H1 (cell line): ENCODE measurements at places on chromosomes 3 and 15.

GRCh38 chr3:151579571-151580270 is 118.9 kb upstream of the IGSF10 start:
- DNase-seq = no peak

DNA sequence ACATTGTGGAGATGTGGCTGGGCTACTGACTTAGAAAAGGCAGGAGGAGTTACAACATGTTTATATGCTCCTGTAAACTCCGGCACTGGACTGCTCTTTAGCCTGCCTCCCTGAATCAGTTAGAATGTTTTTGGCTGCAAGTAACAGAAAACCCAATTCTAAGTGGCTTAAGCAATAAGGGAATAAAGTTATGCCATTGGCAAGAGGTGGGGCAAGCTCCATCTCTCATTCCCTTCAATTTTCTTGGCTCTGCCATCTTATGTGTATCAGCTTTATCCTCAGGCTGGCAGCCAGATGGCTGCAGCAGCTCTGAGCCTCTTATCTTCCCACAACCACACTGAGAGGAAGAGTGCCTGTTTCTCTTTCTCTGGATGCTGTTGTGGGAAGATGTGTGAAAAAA is 22.4 kb upstream of the MEIS2 start:
- DNase-seq = no peak

DNA sequence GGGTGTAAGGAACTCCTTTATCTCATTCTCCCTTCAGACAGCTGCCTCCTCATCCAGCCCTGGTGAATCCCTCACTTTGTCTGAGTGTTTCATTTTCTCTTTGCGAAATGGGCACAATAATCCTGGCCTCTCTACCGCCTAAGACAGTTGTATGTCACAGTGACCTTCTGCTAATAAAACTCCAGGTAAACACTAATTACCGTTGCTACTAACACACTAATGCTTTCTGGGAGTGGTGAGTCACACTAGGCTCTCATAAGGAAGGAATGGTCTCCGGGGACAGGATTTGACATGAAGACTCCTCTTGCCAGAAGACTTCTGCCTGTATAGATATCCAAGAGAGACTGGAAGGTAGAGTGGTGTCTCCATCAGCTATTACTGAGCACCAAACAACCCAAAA is 71.7 kb upstream of the SNRK start:
- DNase-seq = no peak

DNA sequence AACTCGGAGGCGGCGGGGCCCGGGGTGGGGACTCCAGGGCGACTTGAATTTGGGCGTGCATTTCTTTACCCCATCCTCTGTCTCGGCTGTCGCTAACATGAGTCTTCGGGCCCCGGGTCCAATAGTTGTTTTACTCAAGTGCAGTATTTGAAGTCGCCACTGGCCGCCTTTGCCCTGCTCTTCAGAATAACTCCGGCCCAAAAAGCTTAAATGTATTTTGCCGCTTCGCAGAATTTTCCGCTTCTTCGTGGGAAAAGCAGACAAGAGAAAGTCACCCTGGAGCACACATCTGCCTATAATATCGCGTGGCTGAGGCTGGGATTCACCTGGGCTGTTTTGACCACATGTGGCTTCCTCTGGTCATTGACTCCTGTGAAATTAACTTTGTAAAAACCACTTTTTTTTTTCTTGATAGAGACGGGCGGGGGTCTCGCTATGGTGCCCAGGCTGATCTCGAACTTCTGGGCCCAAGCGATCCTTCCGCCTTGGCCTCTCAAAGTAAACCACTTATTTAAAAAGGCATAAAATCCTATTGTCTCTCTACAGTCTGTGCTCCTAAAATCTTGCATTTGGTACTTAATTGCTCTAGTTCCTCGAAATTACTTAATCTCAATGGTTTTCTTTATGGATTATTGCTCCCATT is 676 bp downstream of the CNOT10 start:
- no peak for DNase-seq

- DNase-seq = no peak
These were observed 415.7 kb downstream of the PLCL2 start for GRCh38 chr3:17300441-17300840.

DNA sequence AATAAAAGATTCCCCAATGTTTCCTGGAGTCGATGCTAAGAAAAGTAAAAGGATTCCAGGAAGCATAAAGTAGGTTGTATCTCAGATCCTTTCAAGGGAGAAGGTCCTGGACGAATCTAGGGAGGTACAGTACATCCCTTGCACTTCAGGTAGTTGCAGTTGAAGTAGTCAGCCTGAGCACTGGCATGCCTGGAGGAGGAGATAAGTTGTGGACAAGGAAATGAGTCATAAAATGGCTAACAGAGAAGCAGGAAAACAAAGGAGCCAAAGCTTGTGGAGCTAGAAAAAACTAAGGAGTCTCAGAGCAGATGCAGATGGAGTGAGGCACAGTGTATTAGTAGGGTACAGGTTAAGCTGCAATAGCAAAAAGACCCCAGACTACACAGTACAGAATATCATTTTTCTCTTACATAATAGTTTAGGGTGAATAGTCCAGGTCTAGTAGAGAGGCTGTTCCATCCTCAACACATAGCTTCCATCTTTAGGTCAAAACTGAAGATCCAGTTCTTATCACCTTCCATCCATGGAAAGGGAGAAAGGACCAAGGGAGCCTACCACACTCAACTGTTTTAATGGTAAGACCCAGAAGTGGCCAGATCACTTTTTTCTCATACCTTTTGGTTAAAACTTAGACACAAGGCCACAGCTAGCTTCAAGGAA is 41.3 kb downstream of the COL6A5 start:
- DNase-seq = no peak

DNA sequence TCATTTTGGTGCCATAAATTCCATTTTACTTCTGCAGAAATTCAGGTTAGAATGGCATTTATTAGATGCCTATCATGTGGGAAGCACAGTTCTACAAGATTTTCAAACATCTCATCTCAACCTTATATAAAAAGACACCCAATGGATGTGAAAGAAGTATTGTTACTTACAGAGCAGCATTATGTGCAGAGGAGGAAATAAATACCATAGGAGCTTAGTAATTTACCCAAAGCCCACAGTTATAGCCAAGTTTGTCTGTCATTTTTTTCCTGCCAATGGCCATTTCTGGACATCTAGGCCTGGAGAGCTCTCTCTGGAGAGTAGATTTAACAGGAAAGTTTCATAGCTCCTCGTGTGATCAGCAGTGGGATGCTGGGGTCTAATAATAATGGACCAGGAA is 659.4 kb upstream of the NAALADL2 start:
- no peak for DNase-seq

DNA sequence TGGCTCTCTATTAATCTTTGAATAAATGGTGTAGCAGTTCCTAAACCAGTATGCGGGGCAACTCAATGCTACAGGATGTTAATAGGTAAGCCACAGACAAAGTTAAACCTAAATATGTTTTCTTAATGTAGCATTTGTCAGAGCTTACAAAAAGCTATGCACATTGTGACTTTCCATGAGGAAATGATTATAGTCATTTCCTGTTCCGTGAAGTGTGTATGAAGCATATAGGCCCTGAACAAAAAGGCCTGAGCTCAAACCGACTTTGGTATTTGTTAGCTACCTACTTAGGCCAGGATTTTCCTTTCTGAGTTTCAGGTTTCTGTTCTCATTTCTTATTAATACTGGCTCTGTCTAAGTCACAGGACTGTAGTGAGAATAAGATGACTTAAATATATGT is 14.2 kb downstream of the ZNF80 start:
- DNase-seq = no peak

- DNase-seq = no peak
These were observed 28.1 kb downstream of the CPNE4 start for GRCh38 chr3:132006605-132007204.

DNA sequence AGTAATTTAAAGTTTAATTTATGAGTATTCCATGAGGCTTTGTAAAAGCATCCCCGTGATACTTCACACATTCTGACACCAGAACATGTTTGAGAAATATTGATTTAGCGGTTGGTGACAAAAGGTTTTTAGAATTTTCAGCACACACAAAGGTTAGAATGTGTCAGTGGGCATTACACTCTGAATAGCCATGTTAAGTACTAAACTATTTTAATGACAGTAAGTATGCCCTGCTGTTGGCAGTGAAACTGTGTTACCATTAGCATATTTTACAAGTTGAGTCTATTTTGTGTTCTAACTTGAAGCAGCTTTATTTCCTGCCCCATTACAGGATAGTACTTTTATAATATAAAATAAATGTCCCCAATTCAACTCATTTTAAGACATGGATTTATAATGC is 66.5 kb downstream of the ADAMTSL3 start:
- no peak for DNase-seq

DNA sequence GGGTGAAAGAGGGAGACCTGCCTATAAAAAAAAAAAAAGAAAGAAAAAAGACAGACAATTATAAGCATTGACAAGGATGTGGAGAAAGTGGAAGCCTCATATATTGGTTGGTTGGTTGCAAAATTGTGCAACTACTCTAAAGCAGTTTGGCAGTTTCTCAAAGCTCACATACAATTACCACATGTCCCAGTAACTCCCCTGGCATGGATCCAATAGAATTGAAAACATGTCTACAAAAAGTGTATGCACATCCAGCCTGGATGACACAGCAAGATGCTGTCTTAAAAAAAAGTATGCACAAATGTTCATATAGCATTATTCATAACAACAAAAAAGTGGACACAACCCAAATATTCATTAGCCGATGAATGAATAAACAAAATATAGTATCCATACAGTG is 19.5 kb downstream of the SETMAR start:
- DNase-seq = no peak

DNA sequence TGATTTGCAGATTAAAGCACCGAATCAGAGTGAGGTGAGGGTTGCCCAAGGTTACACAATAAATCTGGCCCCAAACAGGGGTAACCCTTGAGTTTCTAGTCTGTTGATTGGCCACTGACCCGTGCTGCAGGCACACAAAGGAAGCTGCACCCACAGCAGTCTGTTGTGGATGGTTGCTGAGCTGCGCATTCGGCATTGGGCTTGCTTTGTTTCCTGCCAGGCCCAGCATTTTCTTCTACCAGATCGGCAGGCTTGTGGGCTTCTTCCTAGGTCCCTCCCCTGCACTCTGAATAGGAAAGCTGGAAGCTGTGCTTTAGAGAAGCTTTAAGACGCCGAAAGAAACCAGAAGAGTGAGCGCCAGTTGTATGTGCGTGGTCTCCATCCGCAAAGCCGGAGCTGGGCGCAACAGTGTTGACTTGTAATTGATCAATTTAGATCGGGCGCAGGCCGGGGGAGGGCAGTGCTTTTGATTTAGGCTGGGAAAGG is 12.1 kb downstream of the B3GNT5 start:
- DNase-seq = no peak

GRCh38 chr15:66756295-66756694 is 54.3 kb downstream of the SMAD6 start:
- no peak for DNase-seq

DNA sequence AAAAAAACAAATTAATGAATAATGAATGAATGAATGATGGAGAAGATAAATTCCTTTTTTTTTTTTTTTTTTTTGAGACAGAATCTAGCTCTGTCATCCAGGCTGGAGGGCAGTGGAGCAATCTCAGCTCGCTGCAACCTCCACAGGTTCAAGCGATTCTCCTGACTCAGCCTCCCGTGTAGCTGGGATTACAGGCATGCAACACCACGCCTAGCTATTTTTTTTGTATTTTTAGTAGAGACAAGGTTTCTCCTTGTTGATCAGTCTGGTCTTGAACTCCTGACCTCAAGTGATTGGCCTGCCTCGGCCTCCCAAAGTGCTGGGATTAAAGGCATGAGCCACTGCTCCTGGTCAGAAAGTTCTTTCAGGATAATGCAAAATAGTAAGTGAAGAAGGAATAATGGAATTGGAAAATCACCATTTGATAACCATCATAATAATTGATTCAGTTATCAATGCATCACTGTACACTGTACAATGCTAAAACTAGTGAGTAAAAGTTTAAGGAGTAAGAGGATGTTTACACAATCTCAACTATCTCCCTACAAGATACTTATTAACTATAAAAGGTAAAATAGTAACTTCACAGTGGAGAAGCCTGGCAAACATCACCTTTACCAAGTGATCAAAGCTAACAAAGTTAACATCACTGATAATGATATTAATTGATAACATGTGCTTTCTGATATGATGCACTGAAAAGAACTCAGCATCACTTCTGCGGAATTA is 12.3 kb upstream of the INO80 start:
- no peak for DNase-seq
